ENCODE measurements at places on chromosomes 7 and 10.

DNA sequence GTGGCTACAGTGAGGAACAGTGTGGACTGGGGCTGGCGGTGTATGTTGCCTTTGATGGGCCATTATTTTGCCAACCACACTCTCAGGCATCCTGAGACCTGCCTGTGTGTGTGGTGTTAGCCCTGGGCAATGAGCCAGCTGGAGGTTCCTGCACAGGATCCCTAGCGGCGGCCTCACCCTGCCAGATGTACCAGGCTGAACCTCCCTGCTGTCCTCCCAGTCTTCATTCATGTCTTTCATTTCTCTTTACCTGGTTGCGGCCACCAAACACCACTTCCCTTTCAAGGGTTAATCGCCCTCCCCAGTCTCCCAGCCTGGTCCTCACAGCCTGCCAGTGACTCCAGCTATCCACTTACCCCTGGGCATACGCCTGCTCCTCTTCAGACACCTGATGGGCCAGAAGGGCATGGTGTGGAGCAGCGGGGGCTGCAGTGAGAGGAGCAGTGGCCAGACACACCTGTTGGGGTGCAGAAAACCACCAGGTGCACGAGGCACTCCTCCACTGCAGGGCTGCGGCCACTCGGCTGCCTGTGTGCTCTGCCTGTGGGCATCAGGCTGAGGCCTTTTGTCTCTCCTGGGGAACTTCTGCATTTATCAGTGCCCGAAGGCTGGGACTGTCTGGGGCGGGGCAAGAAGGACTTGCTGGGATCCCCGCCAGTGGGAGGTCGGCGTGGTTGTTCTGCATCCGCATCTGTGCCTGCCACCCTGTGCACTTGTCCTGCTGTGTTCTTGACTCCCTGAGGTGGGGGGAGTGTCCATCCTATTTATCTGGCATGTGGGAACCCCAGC is 111.6 kb downstream of the ARHGAP22 start:
- no peak for DNase-seq

DNA sequence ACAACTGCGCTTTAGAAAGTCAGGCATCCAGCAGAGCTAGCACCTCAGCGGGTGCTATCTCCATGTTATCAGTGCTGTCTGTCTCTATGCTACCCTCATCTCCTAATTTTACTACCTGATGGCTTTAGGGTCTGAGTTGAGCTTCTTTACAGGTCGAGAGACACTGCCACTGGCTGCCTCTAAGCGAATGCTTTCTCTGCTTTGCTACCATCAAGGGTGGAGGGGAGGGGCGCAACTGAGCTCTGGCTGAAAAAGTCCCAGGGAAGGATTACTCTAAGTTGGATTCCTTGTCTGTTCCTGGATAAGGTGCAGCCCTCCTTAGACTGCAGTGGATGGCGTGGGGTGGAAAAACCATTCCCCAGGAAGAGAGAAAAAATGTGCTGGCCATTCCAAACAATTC is 105.7 kb downstream of the CDK14 start:
- no peak for DNase-seq

- DNase-seq = no peak
These were observed 32.3 kb downstream of the VIPR2 start for GRCh38 chr7:159112136-159113011.

GRCh38 chr7:20030915-20031362 is 186.2 kb downstream of the MACC1 start:
- DNase-seq = no peak
